Activated CD8-positive, alpha-beta memory T cell treated with anti-CD3 and anti-CD28 coated beads, Interleukin-2, amount 50 U/mL, for 4 hours (primary cell): ENCODE measurements at places on chromosomes 5 and 9.

DNA sequence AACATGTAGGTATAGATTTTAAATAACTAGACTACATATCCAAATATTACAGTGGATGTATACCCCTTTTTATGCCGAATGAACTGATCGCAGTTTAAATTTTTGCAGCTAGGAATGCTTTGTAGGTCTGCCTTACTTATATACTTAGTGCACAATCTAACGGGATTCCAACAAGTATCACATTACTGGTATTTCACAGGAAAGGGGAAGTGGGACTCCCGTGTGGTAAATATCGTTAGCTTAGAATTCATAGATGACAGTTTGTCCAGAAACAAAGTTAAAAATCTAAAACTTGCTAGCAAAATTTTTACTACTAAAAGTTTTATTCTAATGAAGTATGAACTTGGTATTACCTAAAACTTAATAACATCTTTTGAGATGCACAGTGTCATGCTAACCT is 193.5 kb upstream of the TLX3 start:
- no peak for DNase-seq

GRCh38 chr9:84153885-84154284 is 173.3 kb downstream of the RMI1 start:
- no peak for DNase-seq

DNA sequence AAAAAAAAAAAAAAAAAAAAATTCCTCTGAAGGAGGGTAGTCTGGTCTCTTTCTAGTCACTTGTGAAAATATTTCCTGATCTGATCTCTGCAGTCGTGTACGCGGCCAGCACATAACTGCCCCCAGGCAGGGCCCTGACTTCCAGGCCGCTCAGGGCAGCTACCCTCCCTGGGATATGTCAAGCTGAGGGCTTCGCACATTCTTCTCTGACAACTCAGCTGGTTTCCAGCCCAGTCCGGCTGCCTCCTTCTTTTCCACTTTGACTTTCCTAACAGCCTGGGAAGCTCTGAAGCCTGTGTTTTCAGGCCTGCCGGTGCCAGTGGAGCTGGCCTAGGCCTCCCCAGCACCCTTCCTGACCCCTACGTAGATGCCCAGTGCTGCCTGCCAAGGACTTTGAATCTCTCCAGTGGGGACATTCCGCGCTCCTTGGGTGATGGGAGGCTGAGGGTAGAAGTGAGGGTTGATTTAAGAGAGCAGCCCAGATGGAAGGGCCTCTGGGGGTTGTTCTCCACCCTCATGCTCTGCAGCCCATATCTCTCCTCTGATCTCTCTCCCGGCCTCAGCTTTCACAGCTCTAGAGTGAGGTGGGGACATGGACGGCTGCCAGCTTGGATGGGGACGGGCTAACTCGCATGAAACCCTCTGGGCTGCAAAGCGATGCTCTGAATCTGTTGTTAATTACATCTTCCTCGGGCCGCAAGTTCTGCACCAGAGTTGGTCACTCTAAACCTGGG is 20.7 kb downstream of the COL5A1 start:
- no peak for DNase-seq

DNA sequence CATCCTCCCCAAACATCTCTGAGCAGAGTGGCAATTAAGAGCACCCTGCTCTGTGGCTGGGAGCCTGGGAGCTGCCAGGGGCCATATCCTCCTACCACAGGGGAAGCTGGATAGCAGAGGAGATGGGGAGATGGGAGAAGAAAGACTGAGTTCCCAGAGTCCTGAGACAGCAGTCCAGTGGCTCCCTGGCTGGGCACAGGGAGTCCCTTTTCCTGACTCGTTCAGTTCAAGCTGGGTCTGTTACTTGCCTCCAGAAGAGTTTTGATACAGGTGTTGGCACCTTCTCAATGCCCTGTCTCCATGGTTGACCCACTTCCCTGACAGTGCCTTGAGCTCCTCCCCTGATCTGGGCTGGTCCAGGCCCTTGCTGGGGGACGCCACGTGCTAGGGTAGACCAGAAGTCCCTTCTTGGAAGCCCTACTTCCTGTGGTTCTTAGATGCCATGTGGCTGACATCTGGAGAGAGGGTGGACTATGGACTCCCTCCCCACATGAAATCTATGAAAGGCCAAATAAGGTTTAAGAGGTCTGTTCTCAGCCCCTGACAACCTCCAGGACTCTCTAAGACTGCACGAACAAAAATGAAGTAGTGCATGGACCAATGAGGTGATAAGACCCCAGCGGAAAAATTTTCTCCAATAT is 166.2 kb downstream of the AUH start:
- no peak for DNase-seq

GRCh38 chr5:66992547-66992946 is 204.1 kb downstream of the CD180 start:
- DNase-seq, result no peak

GRCh38 chr9:16180546-16180945 is 627.7 kb downstream of the CCDC171 start:
- no peak for DNase-seq
